Posterior cingulate gyrus (tissue), 11 donors: ENCODE measurements at places on chromosomes 12 and 14.

DNA sequence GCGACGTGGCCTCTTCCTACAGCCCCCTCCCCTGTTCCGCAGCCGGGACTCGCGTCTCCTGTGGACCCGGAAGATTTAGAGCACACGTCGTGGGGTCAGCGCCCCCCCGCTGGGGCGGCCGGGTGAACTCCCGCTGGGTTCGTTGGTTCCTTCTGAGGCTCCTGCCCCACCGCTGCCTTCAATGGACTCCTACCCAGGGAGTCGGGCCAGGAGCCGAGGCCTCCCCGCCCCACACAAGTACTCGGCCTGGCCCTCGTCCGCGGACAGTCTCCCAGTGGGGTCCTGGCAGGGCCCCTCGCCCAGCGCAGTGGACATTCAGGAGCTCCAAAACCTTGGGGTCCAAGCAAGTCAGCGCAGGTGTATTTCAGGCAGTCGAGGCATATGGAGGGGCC, 1.2 kb downstream of the MMP17 start:
- DNase-seq, result no peak

DNA sequence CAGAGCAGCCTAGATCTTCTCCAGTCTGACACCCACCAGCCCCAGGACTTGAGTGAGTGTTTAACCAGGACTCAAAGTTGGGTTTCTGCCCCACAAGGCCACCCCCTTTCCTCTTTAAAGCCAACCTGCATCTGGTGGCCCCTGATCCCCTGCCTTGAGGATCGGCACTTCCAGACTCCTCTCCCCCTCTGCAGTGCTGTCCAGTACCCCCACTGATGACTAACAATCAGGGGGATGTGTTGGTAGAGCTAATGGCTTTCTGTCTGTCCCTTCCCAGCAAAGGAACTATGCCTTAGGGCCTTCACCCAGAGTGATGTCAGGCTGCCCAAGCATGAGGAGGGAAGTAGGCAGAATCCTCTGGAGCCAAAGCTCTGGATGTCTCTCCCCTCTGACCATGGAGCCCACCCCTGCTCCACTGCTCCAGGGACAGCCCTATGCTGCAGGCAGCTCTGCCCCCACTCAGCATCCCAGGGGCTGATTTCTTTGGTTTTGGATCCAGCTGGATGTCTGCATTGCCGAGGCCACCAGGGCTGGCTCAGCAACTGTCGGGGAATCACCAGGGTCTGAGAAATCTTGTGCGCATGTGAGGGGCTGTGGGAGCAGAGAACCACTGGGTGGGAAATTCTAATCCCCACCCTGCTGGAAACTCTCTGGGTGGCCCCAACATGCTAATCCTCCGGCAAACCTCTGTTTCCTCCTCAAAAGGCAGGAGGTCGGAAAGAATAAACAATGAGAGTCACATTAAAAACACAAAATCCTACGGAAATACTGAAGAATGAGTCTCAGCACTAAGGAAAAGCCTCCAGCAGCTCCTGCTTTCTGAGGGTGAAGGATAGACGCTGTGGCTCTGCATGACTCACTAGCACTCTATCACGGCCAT, 42.9 kb downstream of the DAD1 start:
- no peak for DNase-seq

DNA sequence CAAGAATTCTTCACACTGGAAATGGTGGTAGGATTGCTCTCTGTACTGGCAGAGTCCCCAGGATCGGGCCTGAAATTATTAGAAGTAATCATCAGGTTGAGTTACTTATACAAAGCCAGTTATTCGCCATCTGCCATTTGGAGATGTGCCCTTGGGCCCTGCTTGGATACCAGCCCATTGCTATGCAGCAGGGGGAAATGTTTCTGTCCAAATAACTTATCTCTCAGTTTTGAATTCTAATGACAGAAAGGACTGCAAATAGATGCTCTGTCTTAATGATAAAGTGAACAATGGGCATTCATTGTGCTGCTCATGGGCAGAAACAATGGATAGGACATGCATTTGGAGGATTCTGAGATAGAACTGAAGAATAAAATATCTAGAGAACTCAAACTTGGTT, 139.1 kb upstream of the PELI2 start:
- no peak for DNase-seq

DNA sequence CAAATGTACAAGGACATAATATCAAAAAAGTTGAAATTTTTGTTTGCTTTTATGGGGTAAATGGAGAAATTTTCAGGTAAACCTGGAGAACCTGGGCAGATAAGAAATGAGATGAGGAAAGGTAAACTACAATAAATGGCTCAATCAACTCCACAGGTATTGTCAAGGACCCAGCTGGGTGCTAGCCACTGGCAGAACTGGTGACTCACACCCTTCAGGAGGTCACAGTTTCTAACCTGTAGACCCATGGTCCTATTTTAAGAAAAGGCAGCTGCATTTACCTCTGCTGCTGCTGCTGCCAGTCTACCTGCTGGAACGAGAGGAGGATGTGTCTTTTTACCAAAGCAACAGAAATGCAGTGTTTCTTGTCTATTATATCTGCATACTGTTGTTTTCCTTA, 226.6 kb downstream of the ALG10B start:
- no peak for DNase-seq

DNA sequence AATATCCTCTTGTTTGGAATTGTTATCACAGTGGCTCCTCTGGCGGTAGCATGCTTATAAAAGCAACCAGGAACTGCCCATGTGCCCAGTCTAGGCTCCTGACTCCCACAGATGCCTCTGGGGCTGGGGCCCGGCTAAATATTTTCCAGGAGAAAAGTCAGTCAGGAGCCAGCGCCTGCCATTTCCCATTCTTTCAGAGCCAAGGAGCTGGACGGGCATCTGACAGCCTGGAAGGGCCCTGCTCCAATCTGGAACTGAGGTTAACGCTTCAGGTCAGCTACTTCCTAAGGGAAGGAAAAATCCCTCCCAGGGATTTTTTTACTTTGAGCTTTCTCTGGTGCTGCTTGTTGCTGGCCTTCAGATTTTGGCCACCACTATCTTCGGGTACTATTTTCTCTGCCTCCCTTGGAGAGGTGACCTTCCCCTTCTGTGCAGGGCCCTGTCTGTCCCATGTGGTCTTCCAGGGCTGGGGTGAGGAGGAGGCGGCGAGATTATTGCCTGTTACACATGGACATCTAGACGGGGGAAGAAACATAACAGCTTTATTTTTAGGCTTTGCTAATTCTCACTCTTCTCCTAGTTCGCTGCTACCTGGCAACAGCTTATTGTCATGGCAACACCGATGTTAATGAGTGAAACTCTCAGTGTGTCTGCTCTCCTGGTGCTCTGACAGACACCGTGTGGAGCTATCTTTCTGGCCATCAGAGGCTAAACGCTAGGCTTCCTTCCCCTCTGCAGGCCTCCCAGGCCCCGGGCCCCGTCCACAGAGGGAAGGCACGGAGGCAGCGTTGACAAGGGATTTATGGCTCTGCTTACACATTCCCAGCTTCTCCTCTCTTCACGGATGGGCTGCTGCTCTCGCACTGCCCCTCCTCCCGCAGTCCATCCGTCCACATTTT, 160.4 kb downstream of the CACNA1C start:
- peak; percentile 48 for DNase-seq

DNA sequence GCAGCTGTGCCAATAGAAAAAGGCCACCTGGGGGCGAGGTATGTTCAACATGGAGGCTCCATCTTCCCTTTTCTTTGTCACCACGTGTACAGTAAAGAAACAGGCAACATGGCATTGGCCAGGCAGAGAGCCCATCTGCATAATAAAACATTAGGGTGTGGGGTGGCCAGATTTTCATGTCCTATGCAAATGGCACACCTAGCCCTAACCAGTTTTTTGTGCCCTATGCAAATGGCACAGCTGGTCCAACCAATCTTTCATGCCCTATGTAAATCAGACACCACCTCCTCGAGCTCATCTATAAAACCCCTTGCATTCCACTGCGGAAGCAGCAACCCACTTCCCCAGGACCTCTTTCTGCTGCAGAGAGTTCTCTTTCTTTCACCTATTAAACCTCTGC, 149.1 kb upstream of the RGS6 start:
- DNase-seq, result no peak

DNA sequence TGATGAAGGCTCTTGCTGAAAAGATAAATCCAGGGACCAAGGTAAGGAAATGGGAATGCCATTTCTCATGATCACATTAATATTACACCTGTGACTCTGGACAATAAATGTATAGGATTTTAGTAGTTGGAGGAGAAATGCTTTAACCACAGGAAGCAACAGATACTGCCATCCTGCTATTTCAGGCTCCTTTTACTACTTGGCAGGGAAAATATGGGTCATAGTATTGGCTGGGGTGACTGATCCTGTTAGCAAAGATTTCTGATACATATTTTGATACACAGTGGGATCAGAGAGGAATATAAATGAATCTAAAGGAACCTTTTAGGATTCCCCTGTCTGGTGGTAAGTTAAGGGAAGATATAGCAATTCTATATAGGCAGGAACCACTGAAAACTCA, 115.0 kb downstream of the IGF1 start:
- no peak for DNase-seq

DNA sequence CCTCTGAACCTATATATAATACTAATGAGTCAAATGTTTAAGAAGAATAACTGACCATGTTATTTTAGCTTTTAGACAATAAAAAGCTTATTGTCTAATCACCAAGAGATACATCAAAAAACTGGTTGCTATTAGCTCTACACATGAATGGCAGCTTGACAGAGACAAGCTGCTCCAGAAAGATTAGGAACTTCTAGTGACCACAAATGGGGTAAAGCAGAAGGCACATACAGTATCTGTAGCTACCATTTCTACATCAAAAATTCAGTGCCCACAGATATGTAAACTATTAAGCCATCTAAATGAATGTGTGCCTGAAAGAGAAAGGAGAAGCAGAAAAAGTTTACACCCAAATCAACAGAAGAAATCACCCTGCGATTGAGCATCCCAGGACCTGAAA, 2.4 kb downstream of the AREL1 start:
- DNase-seq, result no peak

- DNase-seq, result no peak
Observed at GRCh38 chr14:80477388-80478160, 266.3 kb upstream of the DIO2 start.

DNA sequence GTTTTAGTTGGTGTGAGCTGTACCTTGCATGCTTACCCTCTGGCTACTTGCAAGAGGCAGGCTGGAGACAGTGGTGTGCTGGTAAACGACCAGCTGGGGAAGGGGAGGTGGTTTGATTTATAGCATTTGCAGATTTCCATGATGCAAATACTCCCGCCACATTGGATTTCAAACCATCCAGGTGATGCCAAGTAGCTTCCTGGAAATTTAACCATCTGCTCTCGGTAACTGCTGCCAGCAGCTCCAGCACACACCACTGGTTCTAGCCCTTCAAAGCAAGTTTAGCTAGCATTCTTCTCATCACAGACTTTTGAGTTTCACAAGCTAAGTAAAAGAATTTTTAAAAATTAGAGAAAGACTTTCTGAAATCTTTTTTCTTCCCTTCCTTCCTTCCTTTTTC, 104.5 kb upstream of the AMIGO2 start:
- DNase-seq, result no peak

DNA sequence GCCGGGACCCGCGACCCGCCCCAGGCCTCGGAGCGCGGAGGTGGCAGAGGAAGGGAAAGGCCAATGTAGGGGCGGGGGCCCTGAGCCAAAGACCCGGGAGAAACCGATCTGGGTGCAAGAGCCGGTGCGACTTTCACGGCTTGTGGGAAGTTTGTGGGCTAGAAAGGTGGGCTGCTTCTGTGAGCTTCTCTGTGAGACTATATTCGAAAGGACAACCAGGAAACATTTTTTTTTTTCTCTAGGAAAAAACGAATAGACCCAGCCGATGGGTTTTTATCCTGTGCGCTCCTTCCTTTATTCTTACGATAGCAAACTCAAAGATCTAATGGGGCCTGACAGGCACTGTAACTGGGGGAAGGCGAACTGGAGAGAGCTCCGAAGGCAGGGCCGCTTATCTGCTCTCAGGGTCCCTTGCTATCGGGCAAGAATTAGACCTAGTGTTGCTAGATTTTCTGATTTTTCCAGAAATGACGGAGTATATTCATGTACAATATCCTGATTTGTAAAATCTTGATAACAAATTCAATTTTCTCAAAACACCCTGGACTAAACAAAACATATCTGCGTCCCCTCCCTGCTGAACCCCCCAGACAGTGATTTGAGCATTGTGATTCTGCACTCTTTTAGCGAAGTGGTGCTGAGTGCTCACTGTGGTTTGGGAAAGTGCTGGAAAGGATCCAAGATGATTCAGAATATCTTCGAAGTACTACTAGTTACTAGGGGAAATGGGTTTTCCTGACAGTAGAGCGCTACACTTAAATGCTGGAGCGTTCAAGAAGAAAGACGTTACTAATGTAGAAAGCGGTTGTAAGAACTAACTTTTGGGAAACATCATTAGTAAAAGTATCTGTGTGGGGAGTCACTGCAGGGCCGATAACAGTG, 563 bp upstream of the STXBP6 start:
- DNase-seq, result no peak

GRCh38 chr14:29663281-29663801, 264.3 kb downstream of the PRKD1 start:
- DNase-seq, result no peak

DNA sequence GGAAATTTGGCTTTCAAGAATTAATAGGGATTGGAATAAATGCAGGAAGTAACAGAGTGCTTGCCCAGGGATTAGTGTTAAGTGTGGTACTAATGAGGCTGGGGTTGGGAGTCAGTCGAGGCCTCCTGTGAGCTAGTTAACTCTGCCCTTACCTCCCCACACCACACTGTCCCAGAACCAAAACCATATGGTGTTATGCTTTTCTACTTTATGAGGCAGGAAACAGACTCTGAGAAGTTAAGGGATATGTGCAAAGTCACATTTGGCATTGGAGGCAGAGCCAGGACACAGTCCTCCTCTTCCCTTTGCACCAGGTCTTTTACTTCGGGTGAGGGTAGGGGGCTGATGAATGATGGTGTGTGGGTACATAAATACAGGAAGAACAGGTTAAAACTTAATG, 41.9 kb downstream of the PELI2 start:
- no peak for DNase-seq

DNA sequence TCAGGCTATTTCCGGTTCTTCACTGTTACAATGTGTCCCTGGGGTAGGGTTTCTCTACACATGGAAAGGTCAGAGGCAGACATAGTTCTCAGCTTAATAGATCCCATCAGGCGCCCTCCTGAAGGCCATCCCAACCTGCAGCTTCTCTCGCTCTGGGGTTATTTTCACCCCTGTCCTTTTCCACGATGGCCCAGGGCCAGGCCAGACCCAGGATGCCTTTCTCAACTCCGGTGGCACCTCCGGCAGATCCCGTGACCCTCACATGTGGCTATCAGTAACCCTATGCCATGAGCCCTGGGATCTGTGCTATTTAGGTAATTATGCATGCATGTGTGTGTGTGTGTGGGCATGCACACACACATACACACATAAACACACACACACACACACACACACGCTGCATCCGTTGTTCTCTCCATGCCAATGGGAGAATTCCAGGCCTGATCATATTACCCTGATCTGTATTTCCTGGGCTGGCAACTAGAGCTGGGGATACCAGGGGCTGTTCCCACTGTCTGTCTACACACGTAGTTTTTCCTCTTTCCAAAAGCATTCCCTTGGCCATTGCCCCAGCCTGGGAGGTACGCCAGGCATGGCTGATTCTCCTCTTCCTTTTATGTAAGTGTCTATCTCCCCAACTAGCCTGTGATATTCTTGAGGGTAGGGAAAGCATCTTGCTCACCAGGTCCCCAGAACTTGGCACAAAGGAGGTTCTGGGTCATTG, 51.2 kb upstream of the NOS1 start:
- no peak for DNase-seq
